Right ventricle myocardium inferior (tissue), 1 donor: ENCODE measurements at places on chromosomes 2 and 18. TPM values are rescaled to one million over a fixed set of nuclear protein-coding genes. Genes with fewer than 3 reads are reported as not detected.

GRCh38 chr2:85674417-85674816 is 6.4 kb upstream of the SFTPB start:
- no peak for DNase-seq

GRCh38 chr2:173271825-173272224 is 82.8 kb upstream of the CDCA7 start:
- no peak for DNase-seq

GRCh38 chr18:36560187-36560586 is 262.7 kb downstream of the FHOD3 start:
- DNase-seq, result no peak

Gene SH3YL1
- 11.1 TPM for total RNA-seq

DNA sequence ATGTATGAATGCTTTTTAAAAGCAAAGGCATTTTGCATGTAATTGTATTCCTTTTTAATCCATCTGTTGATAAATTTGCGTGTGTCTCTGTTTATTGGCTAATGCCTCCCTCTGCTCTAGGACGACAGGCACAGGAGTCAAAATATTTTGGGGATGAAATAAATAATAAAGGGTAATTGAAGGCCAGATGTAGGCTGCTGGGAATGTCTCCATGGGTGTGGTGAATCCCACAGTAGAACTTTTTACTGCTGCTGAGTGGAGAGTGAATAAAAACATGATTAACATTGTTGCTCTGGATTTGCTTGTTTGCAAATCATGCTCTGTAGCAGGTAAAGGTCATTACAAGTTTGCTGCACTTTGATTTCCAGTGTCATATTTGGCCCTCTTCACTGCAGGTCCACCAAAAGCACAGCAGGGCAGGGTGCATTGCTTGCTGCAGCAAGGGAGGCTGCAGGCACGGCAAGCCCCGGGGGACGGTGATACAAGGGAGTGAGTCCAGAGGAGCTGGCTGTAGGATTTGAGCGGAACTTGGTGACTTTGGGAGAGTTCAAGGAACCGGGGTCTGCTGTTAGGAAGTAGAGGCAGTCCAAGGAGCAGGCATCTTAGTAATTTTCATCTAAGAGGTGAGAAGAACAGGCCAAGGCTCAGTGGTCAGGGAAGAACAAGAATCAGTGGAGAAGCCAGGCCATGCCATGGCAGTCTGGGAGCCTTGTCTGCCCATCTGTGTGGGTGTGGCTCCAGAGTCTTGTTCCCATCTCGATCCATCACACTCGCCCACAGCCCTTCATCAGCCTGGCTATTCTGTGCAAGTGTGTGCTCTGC is 201.5 kb upstream of the RAB6C start:
- DNase-seq, result no peak

GRCh38 chr2:208698114-208698513 is 291.5 kb downstream of the PTH2R start:
- DNase-seq, result no peak

DNA sequence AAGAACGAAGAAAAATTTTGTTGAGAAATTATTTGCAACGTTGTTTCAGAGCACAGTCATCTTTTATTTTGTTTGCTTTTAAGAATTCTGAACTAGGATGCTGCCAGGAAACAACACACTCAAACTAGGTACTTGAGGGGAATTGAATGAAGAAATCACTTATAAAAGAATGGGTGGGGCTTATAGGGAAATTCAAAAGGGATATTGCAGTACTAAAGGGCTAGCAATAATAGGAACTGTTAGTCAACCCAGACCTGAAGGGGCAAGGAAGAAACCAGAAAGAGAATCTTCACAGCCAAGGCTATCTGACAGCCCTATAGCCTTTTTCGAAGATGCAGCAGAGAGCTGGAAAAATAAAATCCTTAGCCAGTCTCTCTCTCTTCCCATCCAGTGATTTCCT is 179.3 kb downstream of the RPRM start:
- no peak for DNase-seq

GRCh38 chr2:121102941-121103340 is 182.1 kb downstream of the TFCP2L1 start:
- DNase-seq, result no peak

DNA sequence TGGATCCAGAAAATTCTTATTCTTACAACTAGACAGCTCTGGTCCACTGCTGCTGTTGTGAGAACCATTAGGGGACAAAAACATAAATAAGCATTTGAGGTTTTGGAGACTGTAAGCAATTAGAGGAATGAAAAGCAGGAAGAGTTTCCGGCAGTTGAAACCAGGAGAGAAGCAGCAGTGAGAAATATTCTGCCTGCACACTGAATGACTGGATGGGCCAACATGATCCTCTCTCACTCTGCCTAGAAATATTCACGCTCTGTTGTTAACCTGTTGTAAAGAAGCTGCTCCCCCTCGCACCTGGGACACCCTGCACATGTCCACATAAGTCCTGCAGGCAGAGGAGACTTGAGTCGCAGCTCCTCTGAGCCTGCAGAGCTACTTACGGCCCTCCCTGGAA is 60.4 kb upstream of the RNF152 start:
- no peak for DNase-seq

Gene MAPRE3
- total RNA-seq, result 58.9 TPM

Gene RAB17
- total RNA-seq, result 2.4 TPM

DNA sequence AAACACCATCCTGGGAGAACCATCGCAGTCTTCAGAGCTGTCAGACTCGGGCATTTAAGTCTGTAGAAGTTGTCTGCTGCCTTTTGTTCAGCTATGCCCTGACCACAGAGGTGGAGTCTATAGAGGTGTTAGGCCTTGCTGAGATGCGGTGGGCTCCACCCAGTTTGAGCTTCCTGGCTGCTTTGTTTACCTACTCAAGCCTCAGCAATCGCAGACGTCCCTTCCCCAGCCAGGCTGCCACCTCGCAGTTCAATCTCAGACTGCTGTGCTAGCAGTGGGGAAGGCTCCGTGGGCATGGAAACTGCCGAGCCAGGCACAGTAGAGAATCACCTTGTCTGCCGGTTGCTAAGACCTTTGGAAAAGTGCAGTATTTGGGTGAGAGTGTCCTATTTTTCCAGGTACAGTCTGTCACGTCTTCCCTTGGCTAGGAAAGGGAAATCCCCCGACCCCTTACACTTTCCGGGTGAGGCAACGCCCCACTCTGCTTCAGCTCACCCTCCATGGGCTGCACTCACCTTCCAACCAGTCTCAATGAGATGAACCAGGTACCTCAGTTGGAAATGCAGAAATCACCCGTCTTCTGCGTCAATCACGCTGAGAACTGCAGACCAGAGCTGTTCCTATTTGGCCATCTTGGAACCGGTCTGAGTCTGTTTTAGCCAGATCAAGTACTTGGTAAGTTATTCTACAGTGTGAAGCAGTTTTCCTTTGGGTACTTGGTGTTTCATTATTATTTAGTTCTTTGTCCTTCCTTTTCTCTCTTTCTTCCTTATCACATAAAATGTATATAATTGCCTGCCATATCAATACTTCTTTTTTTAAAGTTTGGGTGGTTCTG is 71.5 kb downstream of the CDC42EP3 start:
- DNase-seq, result no peak

Gene ZDBF2
- 7.0 TPM for total RNA-seq

DNA sequence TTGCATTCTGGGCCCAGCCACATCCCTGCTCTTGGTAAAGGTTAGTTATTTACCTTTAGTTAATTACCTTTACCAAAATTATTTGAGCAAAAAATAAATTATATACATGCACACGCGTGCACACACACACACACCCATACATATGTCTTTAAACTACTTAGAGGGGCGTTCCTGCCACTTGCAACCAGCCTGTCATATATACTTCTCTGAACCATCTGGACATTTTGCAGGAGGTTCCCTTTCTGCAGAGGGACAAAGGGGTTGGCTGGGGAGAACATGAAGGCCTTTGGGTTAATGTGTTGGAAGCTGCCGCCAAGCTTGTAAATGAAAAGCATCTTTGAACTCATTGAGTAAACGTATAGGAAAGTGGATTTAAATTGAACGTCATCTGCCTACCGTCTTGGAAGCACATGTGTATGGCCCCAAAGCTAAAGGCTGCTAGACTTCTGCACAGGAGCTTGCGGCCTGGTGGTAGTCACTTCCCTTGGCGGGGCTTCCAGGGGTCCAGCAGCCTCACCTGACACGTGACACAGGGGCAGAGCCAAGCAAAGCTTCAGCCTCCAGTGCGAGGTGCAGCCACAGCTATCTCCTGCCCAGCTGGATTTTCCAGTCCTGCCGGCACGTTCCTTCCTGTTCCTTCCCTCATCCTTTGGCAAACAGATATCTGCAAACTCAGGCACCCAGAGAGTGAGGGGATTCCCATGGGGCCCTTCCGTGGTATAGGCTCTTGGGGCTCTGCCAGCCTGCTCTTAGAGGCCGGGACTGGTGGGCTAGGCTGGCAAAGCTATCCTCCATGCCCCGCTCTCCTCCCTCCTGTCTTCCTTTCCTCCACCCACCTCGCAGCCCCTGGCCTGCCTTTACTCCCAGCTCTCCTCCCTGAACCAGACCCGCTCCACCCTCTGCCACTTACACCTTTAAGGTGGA is 46.1 kb downstream of the SERTAD2 start:
- DNase-seq, result no peak

Gene TMEM198
- 2.7 TPM for total RNA-seq

DNA sequence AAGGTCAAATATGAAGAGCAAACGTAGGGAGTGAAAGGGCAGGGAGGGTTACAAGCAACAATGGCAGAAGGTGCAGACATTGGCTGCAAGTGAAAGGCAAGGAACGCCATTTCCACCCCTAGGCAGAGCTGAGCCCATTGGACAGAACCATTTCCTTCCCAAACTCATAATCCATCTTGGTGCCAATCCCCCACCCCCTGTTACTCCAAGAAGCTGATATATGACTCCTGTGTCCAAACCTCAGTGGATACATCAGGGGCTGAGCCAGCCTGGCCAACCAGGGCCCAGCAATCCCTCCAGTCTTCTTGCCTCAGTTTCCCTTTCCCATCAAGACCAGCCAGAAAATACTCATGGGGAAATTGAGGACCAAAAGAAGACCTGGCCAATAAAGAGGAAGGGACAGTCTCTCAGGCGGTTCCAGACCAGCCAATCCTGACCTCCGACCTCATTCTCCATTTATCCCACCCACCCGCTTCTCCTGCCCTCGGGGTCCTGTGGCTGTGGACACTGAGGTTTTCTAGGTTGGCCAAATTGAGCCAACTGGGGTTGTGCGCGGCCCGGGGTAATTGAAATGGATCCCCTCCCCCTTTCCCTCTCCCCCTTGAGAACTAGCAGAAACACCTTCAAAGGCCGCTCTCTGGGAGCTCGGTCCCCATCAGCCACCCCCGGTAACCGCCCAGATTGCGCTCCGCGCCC is 24.8 kb downstream of the TNS1 start:
- DNase-seq, result no peak

Gene LAMA1
- not detected for total RNA-seq

DNA sequence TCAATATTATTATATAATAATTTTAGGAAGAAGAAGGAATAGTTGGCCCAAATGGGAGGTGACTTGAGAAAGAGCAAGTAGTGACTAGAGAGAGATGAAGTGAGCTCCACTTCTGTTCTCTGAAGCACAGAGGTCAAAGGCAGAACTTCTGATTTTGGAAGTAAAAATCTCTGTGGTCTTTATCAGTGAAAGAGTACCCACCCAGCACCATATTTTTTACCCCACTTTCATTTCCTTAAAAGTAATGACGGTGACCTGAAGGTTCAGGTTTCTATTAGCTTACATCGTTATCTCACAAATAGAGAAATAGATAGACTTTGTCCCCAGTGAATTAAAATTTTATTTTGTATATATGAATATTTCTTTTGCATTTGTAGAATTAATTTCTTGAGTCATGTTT is 95.3 kb downstream of the CDH7 start:
- no peak for DNase-seq

Gene AMER3
- not detected for total RNA-seq

GRCh38 chr2:167471332-167471731 is 583.1 kb downstream of the XIRP2 start:
- no peak for DNase-seq

DNA sequence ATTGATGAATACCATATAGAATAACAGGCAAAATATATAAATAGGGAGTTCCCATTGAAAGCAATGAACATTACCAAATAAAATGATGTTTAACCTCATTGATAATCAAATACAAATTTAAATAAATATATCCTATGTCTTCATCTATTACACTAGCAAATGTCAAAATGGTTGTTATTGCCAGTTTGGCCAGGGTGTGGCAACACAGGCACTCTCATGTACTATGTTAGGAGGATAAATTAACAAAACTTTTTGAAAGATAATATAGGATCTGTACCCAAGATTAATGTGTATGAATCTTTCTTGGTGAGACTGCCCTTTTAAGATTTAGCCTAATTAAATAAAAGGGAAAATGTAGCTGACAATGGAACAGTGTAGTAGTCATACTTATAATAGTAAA is 659.3 kb downstream of the ERBB4 start:
- DNase-seq, result no peak

Gene SP9
- not detected for total RNA-seq

Gene SNED1
- 6.7 TPM for total RNA-seq

Gene ADGRF3
- 0.16 TPM for total RNA-seq

Gene SERPINB5
- not detected for total RNA-seq

DNA sequence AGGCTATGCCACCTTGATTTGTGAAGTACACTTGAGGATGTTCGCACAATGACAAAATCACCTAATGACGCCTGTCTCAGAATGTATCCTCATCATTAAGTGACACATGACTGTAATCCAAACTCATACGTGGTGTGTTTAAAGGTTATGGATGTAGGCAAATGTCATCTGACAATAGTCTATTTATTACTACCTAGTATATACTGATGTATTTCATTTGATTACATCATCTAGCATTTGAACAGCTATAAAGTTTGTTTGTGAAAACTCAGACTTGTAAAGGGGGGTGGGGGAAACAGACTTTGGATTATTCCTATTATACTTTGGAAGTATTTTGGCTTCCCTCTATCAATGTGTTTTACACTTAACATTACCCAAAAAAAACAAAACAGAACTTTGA is 129.9 kb downstream of the TANC1 start:
- no peak for DNase-seq

DNA sequence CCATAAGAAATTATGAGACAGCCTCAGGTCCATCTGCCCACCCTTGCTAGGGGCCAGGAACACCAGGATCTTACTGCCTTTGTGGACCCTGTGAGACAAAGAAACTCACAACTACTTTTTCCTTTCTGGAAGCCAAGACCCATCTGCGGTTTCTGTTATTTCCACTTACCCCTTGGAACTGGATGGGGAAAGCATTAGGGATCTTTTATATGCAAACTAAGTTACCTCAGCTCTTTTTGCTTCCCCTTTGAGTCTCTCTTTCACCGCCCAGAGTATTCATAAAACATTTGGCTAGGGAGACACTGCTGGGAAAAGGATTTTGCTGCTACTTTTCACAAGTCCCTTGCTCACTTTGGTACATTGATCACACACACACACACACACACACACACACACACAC is 95.7 kb downstream of the ZNF385B start:
- DNase-seq, result no peak

DNA sequence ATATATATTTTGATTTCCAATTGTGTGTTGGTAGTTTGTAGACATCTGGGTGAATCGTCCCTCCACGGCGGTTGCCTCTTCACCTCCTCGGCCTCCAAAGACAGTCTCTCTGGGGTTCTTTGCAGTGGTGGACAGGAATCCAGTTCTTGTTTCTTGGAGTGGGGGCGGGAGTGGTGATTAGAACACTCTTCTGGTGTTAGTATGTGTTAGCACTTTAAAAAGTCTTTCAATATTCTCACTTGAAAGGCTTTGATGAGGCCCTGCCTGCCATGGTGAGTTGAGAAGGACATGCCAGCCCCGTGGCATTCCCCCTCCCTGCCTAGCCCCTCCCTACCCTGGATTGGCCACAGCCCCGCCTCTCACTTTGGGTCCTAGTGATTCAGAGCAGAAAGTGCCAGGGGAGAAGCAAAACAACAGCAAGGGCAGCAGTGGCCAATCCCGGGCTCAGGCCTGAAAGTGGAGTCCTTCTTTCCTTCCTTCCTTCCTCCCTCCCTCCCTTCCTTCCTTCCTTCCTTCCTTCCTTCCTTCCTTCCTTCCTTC is 316.8 kb upstream of the HS6ST1 start:
- DNase-seq, result no peak
